A549 treated with AZD2906 at 1 μM for 4 hours (cell line): ENCODE measurements at places on chromosomes 12 and 14. TPM values are rescaled to one million over a fixed set of nuclear protein-coding genes. Genes with fewer than 3 reads are reported as not detected.

Gene TBX5
- total RNA-seq, result not detected in 5 replicates

Gene GTF2H3
- total RNA-seq, result 23.9 to 50.5 TPM (median 26.1 TPM) in 5 replicates

Gene OTX2
- total RNA-seq, result not detected in 5 replicates

Gene MYO1H
- not detected in 5 replicates for total RNA-seq

Gene GDF11
- 2.9 to 4.9 TPM (median 3.9 TPM) in 5 replicates for total RNA-seq

Gene DBX2
- total RNA-seq, result not detected in 5 replicates

Gene SLC8A3
- total RNA-seq, result 0.02 TPM in 1 of 5 replicates, not detected in the others

Gene MFAP5
- total RNA-seq, result 0.07 to 0.28 TPM (median 0.17 TPM) in 5 replicates

Gene KRT83
- total RNA-seq, result 3.3 to 6.3 TPM (median 5.5 TPM) in 5 replicates

Gene LPCAT3
- 26.7 to 30.7 TPM (median 29.8 TPM) in 5 replicates for total RNA-seq

Gene AVPR1A
- 0.01 to 0.07 TPM (median 0.03 TPM) in 5 replicates for total RNA-seq

Gene IL26
- total RNA-seq, result not detected in 5 replicates
